SK-N-DZ (cell line): ENCODE measurements at places on chromosomes 5 and 9.

DNA sequence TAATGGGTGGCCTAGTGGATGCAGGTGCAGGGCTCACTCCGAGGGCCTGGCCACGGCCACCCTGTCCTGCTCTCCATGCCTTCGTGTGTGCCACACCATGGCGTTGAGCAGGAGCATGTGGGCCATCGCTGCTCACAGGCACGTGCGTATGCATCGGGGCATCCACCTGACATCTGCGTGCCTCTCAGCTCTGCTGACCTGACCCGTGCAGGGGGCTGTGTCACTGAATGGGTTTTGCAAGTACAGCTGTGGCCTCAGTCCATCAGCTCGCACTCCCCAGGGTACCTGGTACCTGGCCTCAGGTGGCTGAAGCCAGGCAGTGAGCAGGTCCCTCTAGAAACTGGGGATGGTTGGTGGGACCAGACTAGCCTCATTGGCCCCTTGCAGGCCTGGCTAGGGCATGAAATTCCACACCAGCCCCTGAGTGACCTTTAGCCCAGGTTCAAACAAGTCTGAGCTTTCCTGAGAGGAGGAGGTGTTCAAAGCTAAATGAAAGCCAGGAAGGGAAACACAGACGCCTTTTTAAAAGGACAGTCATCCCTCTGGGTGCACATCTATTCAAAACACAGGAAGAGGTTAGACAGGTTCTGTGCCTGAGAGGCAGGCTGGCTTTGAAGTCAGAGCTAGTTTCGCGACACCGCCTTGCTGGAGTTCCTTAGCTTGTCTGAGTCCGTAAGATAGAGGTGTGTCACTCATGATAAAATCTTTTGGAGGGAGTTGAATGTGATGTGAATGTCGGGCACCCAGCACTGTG, 74.0 kb downstream of the MACROH2A1 start:
- no peak for DNase-seq

DNA sequence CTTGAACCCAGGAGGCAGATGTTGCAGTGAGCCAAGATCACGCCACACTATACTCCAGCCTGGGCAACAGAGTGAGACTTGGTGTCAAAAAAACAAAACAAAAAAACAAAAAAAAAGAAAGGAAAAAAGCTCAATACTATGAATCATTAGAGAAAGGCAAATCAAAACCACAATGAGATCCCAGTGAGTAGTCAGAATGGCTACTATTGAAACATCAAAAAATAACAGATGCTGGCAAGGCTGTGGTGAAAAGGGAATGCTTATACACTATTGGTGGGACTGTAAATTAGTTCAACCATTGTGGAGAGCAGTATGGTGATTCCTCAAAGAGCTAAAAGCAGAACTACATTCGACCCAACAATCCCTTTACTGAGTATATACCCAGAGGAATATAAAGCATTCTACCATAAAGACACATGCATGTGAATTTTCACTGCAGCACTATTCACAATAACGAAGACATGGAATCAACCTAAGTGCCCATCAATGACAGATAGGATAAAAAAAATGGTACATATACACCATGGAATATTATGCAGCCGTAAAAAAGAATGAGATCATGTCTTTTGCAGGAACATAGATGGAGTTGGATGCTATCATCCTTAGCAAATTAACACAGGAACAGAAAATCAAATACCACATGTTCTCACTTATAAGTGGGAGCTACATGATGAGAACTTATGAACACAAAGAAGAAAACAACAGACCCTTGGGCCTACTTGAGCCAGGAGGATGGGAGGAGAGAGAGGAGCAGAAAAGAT, 81.9 kb upstream of the ARRDC3 start:
- DNase-seq, result no peak

- no peak for DNase-seq
Observed at GRCh38 chr5:126481243-126481642, 58.0 kb downstream of the GRAMD2B start.

DNA sequence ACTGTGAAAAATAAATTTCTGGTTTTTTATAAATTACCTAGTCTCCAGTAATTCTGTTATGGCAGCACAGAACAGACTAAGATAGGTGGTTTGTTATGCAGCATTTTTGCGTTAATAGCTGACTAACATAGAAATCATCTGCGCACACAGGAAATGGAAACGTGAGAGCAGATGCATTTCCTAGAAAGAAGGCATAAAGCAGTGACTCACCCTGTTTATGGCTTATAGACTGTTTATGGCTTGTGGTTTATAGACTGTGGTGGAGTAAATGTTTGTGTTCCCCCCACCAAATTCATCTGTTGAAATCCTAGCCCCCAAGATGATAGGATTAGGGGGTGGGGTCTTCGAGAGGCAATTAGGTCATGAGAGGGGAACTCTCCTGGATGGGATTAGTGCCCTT, 18.3 kb upstream of the OSMR start:
- no peak for DNase-seq
